ENCODE measurements at places on chromosomes 2 and 18.

- no peak for DNase-seq
Observed at GRCh38 chr2:57598551-57598950, 448.1 kb upstream of the VRK2 start.

DNA sequence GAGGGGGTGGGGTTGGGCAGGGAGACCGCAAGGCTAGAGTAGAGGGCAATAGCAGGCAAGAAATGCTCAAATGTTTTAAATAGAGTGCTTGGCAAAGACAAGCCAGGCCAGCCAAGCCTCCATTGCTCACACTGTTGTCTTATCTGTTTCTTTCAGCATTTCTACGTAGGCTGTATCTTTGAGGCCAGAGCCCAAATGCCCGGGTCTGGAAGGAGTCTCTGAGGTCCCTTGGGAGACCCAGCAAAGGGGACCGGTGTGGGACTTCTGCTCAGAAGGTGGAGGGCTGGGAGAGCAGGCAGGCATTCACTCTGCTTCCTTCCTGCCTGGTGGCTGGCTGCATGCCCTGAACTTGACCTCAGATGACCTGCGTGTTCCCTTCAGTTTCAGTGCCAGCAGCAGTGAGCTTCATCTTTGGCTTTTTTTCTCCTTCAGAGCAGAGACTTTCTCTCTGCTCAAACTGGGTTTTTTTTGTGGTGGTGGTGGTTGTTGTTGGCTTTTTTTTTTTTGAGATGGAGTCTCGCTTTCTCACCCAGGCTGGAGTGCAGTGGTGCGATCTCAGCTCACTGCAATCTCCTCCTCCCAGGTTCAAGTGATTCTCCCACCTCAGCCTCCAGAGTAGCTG lies 13.7 kb upstream of the TET3 start:
- no peak for DNase-seq

- DNase-seq = peak; percentile 54
Observed at GRCh38 chr2:46229134-46230063, 67.8 kb upstream of the EPAS1 start.

- peak; percentile 78 for DNase-seq
Observed at GRCh38 chr2:37843556-37843955, 81.5 kb upstream of the RMDN2 start.

DNA sequence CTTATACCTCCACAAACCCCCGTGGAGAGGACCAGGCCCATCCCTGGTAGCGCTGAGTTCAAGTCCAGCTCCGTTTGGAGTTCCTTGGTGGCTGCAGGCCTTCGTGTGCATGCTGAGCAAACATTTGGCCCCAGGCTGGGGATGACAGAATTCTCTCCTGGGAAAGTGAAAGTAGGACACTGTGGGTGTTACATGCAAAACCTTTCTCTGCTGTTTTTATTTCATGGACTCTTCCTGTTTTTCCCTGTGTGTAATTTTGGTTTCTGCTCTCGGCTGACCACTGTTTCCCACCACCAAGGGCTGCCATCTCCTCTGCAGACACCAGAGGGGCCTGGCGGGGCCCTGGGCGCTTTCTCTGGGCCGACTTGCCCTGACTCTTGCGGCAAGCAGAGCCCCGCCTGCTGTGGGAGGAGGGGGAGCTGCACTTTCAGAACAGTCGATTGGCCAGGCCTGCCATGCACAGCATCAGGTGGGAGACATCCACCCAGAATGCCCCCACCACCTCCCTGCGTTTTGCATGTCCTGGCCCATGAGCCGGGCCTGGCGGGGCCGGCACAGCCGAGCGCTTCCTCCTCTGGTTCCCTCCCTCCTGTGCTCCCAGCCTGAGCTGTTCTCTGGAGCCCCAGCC lies 102.4 kb downstream of the CABLES1 start:
- peak; percentile 69 for DNase-seq

- DNase-seq = no peak
Observed at GRCh38 chr2:61558160-61558559, 20.0 kb upstream of the XPO1 start.

GRCh38 chr2:74625658-74626425 lies 22.3 kb downstream of the M1AP start:
- DNase-seq = no peak

DNA sequence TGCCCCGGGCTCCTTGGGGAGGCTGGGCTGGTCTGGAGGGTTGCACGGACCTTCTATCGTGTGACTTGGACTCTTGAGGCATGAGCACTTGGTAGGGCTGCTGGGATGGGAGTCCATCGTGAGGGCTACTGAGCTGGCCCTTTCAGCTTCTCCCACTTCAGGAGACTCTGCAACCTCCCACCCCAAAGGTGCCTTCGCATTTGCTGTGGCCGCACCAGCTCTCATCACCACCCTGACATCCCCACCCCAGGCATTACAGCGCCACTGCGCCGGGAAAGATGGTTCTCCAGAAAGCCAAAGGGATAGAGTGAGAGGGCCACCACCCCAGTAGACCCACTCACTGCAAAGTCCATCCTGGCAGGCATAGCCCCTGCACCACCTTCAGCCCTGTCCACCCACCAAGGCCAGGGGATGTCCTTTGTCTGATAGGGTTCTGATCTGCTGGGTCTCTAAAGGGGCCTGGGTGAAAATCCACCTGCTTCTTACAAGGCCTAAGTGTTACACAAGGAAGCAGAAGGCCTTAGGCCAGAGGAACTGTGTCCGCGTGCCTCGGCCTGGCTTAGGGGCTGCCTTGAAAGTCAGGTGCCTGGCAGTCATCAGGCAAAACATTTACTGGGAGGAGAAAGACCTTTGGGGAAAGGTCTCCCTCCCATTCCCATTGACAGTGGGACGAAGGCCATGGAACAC lies 5.1 kb downstream of the EHD3 start:
- no peak for DNase-seq

- peak; percentile 44 for DNase-seq
Observed at GRCh38 chr2:237744613-237745249, 53.8 kb upstream of the RBM44 start.

GRCh38 chr18:56770097-56770496 lies 118.9 kb downstream of the WDR7 start:
- no peak for DNase-seq

GRCh38 chr2:33077844-33078243 lies 131.1 kb downstream of the LTBP1 start:
- DNase-seq = no peak

- no peak for DNase-seq
Observed at GRCh38 chr2:70887550-70888246, 48.0 kb upstream of the ATP6V1B1 start.

DNA sequence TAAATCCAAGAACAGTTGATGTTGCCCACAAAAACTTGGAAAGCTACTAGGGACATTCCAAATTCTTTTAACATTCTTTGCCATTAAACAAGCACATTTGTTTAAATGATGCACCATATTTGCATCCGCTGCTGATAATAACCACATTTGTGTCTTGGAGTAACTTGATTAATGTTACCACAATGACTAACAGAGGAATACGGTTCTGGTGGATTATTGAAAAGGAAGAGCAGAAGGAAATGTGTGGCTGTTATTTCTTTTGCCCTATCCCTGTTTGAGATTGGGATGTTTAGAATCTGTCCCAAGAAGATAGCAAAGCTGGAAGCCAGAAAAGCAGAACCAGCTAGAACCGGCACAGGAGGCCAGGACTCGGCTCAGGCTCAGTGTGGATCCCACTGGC lies 39.2 kb upstream of the RASGRP3 start:
- peak; percentile 89 for DNase-seq

GRCh38 chr2:45687964-45688363 lies 36.5 kb downstream of the PRKCE start:
- DNase-seq = no peak

- peak; percentile 50 for DNase-seq
Observed at GRCh38 chr18:49728542-49728941, 84.8 kb downstream of the ACAA2 start.

- DNase-seq = no peak
Observed at GRCh38 chr2:149768320-149768799, 180.8 kb upstream of the MMADHC start.

GRCh38 chr2:220194630-220195584 lies 567.5 kb downstream of the SLC4A3 start:
- peak; percentile 13 for DNase-seq

GRCh38 chr2:79789811-79790210 lies 277.0 kb downstream of the CTNNA2 start:
- DNase-seq = no peak

DNA sequence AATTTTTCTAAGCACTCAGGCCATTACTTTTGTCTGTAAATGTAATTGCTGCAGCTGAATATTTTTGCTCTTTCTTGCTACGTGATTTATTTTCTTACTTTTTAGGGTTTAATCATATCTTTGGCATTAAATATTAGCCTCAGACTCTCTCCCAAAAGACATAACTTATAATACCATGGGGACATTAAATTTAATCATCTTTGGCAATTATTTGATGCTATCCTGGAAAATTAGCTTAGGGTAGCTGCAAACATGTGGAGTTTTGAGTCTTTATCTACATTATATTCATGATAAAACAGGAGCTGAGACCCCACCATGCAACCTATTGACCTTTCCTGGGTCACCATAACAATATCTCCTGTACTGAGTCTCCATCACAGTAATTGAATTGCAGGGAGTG lies 59.1 kb upstream of the EDAR start:
- DNase-seq = no peak

DNA sequence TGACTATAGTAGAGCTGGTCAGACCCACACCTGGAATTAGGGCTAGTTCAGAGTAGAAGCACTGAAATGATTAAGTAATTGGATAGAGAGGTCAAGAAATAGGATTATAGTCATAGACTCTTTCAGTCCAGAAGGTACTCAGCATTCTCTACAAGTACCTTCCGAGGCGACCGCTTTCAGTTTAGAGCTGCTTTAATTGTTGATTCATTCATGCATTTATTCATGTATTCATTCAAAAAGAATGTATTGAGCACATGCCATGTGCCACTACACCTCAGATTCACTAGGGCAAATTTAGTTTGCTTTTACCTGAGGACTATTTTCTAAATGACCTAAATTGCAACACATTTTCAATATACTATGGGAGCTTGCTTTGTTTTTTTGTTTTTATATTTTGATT lies 48.7 kb downstream of the CRIM1 start:
- peak; percentile 68 for DNase-seq

- DNase-seq = peak; percentile 96
Observed at GRCh38 chr2:9594366-9595054, 36.3 kb downstream of the YWHAQ start.

- DNase-seq = peak; percentile 80
Observed at GRCh38 chr18:21682371-21683051, 22.1 kb downstream of the ABHD3 start.

DNA sequence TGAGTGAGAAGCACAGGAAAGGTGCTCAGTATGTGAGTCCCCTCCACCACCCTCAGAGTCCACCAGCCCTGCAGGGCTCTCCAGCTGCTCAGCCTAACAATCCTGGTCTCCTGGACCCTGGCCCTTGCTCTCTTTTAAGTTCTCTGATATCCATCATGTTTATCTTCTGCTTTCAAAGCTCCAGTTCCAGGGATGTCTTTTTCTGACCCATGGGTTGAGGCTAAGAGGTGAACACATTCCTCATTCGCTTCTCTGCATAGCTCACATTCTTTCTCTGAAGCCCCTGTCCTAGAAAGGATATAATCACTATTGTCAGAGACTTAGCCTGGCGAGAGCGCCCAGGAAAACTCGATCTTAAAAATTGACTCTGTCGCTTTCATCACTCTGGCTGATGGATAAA lies 86.4 kb downstream of the ARL4C start:
- DNase-seq = no peak

GRCh38 chr2:238731961-238732360 lies 115.9 kb upstream of the TWIST2 start:
- no peak for DNase-seq

GRCh38 chr2:212831671-212832199 lies 293.1 kb upstream of the ERBB4 start:
- no peak for DNase-seq

DNA sequence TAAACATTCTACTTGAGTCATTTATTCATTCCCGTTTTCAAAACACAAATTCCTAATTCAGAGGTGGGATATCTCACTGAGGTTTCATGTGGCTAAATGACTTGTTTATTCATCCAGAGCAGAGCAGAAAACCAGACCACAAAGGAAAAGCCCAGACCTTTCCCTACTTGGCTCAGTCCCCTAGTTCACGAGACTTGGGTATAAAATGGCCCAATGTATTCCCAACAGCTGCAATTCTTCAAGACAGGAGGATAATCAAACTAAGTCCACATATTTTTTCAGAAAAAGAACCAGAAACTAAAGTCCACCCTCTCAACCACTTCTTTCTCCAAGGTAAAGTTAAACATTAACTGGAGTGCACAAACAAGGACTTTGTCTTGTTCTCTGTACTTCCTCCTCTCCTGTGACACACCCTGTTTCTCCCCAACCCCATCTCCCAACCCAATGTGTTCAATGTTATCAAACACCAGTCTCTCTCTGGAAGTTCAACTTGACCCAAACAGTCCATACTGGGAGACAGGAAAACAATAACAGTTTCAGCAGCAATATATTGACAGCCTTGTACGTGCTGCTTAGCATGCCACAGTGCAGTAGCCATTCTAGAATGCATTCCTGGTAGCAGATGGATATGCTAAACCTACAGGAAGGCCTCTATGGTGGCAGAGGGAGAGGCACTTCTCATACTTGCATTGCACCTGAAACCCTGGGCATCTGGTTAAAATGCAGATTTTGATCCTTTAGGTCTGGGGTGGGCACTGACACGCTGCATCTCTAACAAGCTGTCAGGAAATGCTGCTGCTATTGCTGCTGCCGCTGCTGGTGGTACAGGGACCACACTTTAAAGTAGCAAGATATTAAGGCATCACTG lies 110.7 kb downstream of the INO80D start:
- DNase-seq = no peak

GRCh38 chr2:232611559-232612218 lies 21.7 kb upstream of the EFHD1 start:
- DNase-seq = peak; percentile 55

DNA sequence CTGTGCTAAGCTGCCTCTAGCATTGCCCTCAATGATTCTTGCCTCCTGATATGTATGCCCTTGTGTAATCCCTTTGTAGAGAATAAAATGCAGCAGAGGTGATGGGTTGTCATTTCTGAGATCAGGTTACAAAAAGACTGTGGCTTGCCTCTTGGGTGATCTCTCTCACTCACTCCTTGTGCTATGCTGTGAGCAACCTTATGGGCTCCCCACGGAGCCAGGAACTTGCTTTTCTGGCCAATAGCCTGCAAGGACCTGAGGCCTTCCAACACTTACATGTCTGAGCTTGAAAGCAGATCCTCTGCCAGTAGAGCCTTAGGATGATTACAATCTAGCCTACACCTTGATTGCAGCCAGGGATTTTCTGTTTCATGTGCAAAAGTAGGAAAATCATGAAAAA lies 123.1 kb upstream of the XIRP2 start:
- DNase-seq = peak; percentile 34

- no peak for DNase-seq
Observed at GRCh38 chr2:147632198-147632597, 212.6 kb upstream of the ACVR2A start.

DNA sequence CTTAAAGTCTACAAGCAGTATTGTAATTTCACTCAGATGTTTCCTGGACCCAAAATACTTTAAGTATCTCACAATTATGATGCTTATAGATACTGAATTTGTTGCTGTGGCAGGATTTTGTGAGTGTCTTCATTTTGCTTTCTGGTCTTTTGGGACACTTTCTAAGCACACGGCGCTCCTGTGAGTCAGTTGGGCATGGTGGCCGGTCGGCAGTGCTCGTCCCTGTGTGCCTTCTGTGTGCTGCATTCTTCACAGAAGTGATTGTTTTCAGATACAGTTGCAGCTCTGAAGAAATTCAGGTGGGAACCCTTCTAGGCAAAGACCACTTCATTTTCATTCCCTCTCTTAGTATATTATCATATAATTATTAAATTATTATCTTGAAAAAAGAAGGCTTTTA lies 273.3 kb downstream of the ZNF407 start:
- DNase-seq = no peak

- no peak for DNase-seq
Observed at GRCh38 chr2:47028846-47029560, 113.4 kb upstream of the MCFD2 start.

- DNase-seq = no peak
Observed at GRCh38 chr18:22284581-22285360, 115.4 kb downstream of the GATA6 start.

All from iris pigment epithelial cell (primary cell).